ENCODE measurements at places on chromosomes 4 and X.

- no peaks in the 10 kb centered on the region for H3K4me1 ChIP-seq
- no peak for DNase-seq
- H3K27me3 ChIP-seq = no peaks in the 10 kb centered on the region
- H3K27ac ChIP-seq = no peak overlapping the region
- H3K4me3 ChIP-seq = no peak overlapping the region
- H3K36me3 ChIP-seq = no peaks in the 10 kb centered on the region
Measured at GRCh38 chr4:149630064-149630463, 185.6 kb downstream of the IQCM start.

DNA sequence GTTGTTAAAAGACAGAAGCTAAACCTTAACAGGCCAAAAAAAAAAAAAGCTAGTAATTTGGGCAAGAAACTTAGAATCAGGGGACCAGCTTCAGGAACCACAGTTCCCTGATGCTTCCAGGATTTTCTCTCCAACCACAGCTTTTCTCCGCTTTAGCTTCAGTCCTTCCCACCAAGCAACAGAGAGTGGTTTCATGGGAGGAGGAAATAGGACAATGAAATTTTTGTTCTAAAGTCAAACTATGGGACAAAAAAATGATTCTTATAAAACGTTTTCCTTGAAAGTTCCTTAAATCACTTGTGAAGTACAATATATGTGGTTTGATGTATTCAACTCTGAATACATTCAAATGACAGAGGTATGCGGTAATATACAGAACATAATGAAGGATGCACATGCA is 71.0 kb upstream of the DHX15 start:
- peaks cover 4% of the 10 kb centered on the region for H3K4me1 ChIP-seq
- H3K27ac ChIP-seq = no peak overlapping the region

DNA sequence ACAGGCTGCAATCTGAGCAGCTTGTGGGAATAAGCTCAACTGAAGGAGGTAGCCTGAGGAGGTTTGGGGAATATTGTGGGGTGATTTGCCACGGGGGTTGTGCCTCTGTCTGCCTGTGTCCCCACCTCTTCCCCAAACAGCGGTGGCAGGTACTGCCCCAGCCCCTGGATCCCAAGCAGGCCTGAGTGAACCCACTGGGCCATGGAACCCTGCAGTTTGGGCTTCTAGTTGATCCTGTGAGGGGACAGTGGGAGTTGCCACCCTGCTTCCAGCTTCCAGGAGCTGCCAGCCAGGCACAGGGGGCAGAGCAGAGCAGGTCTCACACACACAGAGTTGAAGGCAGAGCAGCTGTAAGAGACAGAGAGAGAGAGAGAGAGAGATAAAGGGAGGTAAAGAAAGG is 97.4 kb downstream of the PJA1 start:
- H3K27ac ChIP-seq = no peak overlapping the region
- no peaks in the 10 kb centered on the region for H3K27me3 ChIP-seq
- DNase-seq = no peak
- H3K36me3 ChIP-seq = no peaks in the 10 kb centered on the region
- no peaks in the 10 kb centered on the region for H3K4me1 ChIP-seq

DNA sequence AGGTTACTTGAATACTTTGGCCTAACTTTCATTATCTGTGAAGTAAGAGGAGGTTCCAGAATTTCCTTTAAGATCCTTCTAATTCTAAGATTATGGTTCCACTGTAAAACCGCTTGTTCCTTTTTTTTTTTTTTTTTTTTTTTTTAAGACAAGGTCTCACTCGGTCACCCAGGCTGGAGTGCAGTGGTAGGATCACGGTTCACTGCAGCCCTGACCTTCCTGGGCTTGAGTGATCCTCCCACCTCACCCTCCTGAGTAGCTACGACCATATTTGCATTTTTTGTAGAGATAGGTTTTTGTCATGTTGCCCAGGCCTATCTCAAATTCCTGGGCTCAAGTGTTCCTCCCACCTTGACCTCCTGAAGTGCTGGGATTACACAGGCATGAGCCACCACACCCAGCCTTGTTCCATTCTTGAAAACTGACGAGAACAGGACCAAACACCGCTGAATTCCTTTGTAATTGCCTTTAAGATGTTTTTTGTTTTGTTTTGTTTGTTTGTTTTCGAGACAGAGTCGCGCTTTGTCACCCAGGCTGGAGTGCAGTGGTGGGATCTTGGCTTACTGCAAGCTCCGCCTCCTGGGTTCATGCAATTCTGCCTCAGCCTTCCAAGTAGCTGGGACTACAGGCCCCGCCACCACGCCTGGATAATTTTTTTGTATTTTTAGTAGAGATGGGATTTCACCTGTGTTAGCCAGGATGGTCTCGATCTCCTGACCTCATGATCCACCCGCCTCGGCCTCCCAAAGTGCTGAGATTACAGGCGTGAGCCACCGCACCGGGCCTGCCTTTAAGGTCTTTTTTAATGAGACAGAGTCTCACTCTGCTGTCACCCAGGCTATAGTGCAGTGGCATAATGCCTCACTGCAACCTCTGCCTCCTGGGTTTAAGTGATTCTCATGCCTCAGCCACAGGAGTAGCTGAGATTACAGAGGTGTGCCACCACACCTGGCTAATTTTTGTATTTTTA is 6.8 kb downstream of the PDS5A start:
- peaks cover 36% of the 10 kb centered on the region for H3K36me3 ChIP-seq
- H3K27ac ChIP-seq = peak overlapping the region; percentile 42
- no peak for DNase-seq

- no peaks in the 10 kb centered on the region for H3K36me3 ChIP-seq
- peaks cover 3% of the 10 kb centered on the region for H3K27me3 ChIP-seq
- H3K27ac ChIP-seq = no peak overlapping the region
- H3K4me1 ChIP-seq = no peaks in the 10 kb centered on the region
- H3K4me3 ChIP-seq = no peak overlapping the region
Measured at GRCh38 chrX:69231903-69232302, 66.7 kb upstream of the PJA1 start.

DNA sequence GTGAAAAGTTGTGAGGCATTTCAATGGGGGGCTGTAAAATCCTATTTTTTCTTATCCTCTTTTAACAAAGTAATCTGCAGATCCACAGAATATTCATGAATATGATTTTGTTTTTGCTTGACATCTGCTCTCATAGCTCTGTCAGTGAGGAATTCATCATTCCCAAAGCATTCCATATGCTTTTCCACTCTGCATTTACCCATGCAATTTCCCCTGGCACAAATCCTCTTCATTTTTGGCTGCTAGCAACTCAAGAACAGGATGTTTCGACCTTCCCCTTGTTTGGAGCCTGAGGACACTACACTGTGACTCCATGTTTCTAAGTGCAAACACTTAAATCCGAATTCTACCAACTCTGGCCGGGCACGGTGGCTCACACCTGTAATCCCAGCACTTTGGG is 48.5 kb downstream of the KLHL15 start:
- H3K4me3 ChIP-seq = no peak overlapping the region
- no peaks in the 10 kb centered on the region for H3K27me3 ChIP-seq
- no peak overlapping the region for H3K27ac ChIP-seq
- no peaks in the 10 kb centered on the region for H3K4me1 ChIP-seq
- peaks cover 9% of the 10 kb centered on the region for H3K36me3 ChIP-seq

DNA sequence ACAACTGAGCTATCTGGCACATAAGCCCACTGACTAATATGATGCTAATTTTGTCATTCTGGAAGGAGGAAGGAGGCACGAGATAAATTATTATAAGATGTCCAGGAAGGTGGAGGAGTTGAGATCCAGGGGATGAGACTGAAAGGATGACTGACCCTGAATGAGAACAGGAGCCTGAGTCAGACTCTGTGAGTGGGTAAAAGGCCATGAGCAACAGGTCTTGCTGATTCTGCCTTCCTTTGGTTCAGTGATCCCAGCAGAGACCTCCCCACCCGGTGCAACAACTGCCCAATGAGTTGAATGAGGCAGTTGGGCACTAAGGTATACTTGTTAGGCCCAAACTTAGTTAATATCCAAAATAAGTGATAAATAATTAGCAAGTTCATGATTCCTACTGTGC is 238.1 kb upstream of the GPC4 start:
- no peaks in the 10 kb centered on the region for H3K36me3 ChIP-seq
- H3K4me1 ChIP-seq = no peaks in the 10 kb centered on the region
- H3K27me3 ChIP-seq = no peaks in the 10 kb centered on the region
- DNase-seq = no peak

DNA sequence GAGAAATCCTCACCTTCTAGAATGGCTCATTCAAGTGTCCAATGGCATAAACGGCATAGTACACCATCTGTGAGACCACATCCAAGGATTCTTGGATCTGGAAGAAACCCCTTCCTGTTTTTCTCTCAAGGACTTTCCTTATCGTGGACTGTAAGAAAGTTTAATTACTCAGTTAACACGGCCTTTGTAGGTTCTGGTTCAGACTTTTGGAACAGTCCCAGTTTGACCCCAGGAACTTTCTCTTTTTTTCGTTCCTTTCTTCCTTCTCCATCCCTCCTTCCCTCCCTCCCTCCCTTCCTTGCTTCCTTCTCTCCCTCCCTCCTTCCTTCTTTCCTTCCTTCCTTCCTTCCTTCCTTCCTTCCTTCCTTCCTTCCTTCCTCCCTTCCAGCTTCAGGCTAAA is 343.5 kb upstream of the SMIM31 start:
- no peaks in the 10 kb centered on the region for H3K27me3 ChIP-seq
- H3K36me3 ChIP-seq = no peaks in the 10 kb centered on the region
- DNase-seq = no peak
- no peak overlapping the region for H3K4me3 ChIP-seq
- no peaks in the 10 kb centered on the region for H3K4me1 ChIP-seq

Measured in activated naive CD4-positive, alpha-beta T cell treated with anti-CD3 and anti-CD28 coated beads, Interleukin-2, amount 10 ng/mL, durations not matched to agents 7 days and 5 days (primary cell).